ENCODE measurements at places on chromosomes 2 and 18.

- no peak for DNase-seq
Measured at GRCh38 chr2:68387408-68388350, 22.6 kb downstream of the PLEK start.

DNA sequence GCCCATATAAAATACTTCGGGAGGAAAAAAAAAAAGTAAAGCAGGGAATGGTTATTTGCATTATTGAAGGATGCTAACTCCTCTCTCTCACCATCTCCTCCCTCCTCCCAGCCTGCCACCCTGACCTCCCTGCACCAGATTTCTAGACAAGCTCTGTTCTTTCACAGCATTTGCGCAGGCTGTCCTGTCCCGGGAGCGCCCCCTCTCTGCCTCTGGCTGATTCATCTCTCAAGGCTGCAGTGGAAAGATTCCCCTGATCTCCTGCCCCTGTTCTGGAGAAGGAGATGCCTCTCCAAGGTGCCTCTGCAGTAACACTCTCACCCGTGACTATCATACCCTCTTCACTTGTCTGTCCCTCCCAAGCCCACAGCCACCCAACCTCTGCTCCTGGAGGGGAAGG is 38.5 kb downstream of the COL4A4 start:
- DNase-seq = no peak

DNA sequence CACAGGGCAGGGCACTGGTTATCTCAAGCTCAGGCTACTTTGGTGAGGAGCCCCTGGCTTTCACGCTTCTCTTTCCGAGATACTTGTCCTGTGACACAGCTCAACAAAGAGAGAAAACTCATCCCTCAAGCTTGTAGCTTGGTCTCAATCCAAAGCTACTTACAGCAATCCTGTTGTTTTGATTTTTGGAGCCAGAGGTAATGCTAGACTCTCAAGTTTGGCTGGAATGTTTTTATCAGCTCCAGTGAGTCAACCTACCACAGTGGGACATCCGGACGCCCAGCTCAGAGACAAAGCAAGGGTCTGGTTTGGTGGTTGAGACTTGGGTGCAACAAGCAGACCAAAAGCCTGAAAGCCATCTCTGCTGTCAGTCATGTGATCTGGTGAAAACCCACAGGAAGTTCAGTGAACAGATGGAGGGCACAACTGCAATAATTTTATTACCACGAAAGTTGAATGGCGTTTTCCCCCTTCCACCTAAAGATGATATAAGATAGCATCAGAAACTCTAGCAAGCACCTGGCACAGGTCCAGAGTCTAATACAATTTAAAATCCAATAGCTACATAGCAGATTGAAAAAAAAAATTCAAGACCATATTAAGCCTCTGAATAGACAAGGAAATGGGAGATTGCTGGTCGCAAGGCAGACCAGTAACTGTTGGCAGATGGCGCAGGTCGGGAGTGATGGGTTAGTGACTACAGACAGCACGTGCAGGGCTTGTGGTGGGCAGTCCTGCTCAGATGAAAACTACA is 102.3 kb upstream of the SMAD7 start:
- no peak for DNase-seq

DNA sequence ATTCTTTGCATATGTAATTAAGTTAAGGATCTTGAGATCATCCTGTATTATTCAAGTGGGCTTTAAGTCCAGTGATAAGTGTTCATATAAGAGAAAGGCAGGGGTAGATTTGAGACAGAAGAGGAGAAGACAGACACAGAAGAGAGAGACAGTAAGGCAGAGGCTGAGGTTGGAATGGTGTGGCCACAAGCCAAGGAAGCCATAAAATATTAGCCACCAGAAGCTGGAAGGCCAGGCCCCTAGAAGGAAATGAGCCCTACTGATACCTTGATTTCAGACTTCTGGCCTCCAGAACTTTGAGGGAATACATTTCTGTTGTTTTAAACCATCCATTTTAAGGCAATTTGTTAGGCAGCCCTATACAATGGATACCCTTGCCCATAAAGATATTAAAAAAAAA is 66.9 kb upstream of the DLX2 start:
- no peak for DNase-seq

DNA sequence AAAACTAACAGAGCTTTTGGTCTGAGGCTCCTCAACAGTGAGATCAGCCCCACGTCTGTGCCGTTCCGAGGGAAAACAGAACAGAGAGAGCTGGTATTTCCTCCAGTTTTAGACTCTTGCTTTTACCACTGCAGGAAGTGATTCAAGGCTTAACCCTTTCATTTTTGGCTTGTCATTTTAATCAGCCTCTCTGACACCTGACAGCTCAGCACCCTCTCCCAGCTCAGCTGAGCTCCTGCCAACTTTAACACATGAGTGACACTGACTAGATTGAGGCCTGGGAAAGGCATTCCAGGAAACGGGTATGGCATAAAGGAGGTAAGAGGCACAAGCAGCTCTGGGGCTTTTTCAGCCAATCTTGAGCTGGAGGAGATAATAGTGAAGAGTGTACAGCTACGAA is 239.4 kb upstream of the SKOR2 start:
- DNase-seq = no peak

DNA sequence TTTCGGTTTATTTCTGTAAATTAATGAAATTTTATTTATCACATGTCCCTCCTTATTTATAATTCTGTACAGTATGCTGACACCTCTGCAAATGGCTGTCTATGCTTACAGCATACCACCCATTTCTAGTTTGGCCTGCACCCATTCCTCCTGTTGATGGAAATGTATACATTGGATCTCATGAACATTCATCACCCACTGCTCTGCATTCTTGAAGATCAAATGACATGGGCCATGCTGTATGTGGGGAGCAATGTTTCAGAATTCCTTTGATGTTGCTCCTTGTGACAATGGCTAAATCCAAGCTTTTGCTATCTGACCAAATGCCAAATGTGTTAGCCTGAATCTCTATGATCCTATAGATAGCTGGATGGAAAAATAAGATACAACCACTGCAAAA is 55.3 kb upstream of the ITGB6 start:
- no peak for DNase-seq

GRCh38 chr2:100376836-100377235 is 40.6 kb downstream of the CHST10 start:
- DNase-seq = no peak

DNA sequence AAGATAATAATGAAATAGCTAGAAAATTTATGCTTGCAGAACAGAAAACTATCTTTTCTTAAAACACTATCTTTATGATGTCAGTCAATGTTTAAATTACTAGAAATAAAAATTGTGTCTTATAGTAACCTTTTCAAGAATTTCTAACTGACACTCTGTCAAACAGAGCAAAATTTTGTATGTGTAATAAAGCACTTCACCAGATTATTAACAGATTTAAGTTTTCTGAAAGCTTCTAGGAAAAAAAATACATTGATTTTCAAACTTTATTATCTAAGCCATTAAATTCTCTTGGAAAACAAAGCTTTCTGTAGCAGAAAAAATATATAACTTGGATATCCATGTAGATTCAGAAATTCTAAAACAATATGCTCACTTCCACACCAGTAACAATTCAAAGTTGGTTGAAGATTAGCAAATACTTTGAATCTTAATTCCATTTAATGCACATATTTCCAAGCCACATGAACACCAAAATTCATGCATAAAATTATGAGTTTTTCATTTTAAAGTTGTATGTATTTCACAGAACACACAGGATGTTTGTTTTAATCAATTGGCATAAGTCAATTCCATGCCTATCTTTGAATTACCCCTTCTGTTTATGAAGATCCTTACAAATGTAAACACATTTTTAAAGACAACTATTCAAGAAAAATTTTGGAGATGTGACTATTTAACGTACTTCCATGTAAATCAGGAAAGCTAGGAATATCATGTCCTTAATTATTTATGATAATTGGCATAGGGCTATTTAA is 19.9 kb downstream of the FN1 start:
- DNase-seq = no peak

GRCh38 chr2:54803783-54804751 is 80.6 kb downstream of the EML6 start:
- no peak for DNase-seq

DNA sequence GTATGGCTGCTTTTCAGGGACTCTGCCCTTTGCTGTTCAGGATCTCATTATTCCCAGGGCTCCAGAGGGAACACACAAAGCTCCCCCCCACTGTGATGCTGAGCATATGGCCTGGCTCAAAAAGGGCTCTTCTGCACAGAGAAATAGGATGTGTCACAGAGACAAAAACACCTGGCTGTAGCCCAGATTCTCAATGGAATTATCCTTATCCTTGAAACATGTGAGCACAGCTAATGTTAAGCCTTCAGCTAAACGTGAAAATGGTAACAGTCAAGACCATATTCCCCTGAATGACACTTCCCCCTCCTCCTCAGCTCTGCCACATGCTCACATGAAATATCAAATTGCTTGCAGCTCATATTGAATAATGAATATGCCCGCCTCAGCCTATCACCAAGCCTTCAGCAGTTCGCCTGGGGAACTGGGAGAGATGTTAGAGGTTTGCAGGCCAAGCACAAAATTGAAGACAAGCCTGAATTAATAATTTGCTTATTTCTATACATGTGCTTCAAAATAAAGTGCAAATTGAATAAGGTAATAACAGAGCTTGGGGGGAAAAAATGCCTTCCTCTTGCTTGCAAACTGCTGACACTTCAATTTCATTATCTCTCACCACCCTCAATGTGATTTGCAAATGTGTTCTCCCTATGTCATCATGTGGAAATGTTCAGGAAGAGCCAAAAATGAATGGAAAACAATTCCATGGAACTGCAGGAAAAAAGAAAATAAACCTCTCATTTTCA is 181.0 kb upstream of the HNRNPA3 start:
- DNase-seq = no peak

Data from colonic mucosa (tissue), 4 donors.